ENCODE measurements at places on chromosomes 4 and X.

DNA sequence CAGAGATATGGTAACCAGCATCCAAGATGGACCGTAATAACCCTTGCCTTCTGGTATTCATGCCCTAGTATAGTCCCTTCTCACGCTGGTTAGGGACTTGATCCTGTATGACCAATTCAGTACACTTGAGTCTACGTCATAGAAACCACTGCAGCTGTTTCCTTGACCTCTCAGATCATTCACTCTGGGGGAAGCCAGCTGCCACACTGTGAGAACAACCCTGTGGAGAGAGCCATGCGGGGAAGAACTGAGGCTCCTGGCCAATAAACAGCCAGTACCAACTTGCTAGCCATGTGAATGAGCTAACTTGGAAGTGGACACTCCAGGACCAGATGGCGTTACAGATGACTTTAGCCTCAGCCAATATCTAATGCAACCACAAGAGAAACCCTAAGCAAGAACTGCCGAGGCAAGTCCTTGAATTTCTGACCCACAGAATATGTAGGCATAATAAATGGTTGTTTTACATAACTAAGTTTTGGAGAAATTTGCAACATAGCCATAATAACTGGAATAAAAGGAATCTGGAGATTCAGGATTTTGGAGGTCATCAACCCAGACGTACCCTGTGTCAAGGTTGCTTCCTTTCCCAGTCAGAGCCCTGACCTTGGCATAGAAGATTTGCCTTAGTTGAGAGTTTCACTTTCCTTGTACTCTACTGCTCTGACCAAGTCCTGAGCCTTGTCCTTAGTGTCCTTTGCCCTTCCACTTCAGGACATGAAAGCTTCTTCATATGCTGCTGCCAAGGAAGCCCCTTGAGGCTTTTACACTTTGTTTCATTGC lies 87.3 kb upstream of the ZNF81 start:
- DNase-seq: no peak

- no peak for DNase-seq
Observed at GRCh38 chrX:45422216-45422925, 221.7 kb upstream of the DIPK2B start.

- DNase-seq: no peak
Observed at GRCh38 chr4:38995660-38996005, 36.6 kb downstream of the TMEM156 start.

- DNase-seq: no peak
Observed at GRCh38 chrX:72274526-72274925, 2.5 kb downstream of the RPS4X start.

- no peak for DNase-seq
Observed at GRCh38 chr4:73197220-73197619, 61.4 kb downstream of the ANKRD17 start.

DNA sequence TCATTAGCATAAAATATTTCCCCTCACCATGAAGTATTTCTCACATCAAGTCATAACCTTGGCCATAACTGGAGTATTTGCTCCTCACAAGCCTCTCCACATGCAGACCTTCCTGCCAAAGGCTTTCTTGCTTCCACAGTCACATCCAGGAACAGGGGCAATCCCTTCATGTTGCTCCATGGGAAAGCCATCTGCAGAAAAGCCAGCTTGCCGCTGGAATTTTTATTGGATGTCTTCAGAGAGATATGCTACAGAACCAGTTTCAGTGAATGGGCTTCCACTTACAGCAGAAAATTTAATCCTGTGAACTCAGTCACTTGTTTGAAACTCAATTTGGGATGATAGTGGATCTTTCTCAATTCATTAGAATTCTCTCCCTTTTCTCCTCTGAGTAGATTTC lies 3.2 kb upstream of the CDKN2AIP start:
- no peak for DNase-seq

GRCh38 chr4:169098054-169098497 lies 88.0 kb upstream of the CBR4 start:
- DNase-seq: no peak

DNA sequence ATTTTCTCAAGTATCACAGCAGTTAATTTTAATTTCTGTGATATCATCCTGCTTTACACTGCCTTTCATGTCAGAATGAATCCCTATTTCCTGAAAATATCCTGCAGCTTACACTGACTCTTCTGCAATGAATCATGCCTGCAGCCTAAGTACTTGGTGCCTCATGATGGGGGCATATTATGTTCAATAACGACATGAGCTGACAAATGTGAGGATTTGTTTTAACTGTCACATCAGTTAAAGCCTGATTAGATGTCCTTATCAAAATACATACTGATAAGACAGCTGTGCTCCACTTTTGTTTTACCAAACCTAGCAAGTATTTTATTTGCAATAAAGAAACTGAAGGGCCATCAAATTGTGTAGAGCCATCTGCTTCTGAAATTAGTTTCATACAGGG lies 359.9 kb upstream of the AGA start:
- DNase-seq: no peak

DNA sequence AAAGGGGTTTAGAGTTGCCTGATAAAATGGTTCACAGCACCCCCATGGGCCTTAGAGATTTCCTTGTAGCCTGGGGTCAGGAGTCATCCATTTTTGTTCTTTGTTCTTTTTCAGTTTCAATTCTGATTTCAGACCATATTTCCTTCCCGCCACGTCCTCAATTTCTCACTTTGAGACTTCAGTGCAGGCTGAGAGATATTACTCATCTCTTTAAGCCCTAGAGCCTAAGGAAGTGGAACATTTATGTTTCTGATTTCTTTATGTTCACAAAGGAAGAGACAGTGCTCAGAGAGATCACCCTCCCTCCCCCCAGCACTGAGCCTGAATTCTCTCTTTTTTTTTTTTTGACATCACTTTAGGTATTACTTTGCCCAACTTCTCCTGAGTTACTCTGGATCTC lies 56.3 kb downstream of the MSN start:
- no peak for DNase-seq

- DNase-seq: no peak
Observed at GRCh38 chr4:67130411-67130810, 414.9 kb downstream of the CENPC start.

- no peak for DNase-seq
Observed at GRCh38 chr4:101938836-101939235, 148.3 kb downstream of the BANK1 start.

- DNase-seq: no peak
Observed at GRCh38 chr4:107600436-107600835, 119.6 kb downstream of the PAPSS1 start.

- no peak for DNase-seq
Observed at GRCh38 chr4:108119199-108119800, 49.4 kb downstream of the LEF1 start.

GRCh38 chr4:85416094-85416493 lies 58.9 kb upstream of the ARHGAP24 start:
- DNase-seq: no peak

DNA sequence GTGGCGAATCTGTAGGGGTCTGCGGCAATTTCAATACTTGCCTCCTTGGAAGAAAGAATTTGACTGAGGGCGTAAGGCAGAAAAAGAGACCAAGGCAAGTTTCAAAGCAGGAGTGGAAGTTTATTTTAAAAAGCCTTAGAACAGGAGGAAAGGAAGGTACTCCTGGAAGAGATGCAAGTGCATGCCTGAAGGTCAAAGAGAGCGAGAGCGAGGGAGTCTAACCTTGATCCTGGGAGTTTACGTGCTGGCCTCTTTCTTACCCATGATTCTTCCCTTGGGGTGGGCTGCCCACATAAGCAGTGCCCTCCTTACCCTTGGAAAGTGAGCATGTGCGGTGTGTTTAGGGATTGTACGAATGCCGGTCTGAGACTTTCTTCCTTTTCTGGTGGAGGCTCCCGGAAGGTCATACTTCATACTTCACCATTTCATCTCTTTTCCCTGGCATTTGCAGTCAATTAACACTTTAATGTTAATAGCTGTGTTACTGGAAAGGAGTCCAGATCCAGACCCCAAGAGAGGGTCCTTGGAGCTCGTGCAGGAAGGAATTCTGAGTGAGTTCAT lies 40.0 kb downstream of the ARSD start:
- no peak for DNase-seq

- no peak for DNase-seq
Observed at GRCh38 chr4:111198446-111198845, 575.6 kb upstream of the PITX2 start.

- DNase-seq: no peak
Observed at GRCh38 chr4:159655547-159655946, 552.7 kb downstream of the RAPGEF2 start.

- no peak for DNase-seq
Observed at GRCh38 chrX:150566734-150567182, 1.7 kb upstream of the MTM1 start.

GRCh38 chr4:77104791-77105540 lies 29.2 kb upstream of the CCNI start:
- DNase-seq: no peak

GRCh38 chr4:28548136-28548535 lies 1687.5 kb downstream of the STIM2 start:
- no peak for DNase-seq

GRCh38 chrX:20267607-20267930 lies 860 bp upstream of the RPS6KA3 start:
- DNase-seq: no peak

- no peak for DNase-seq
Observed at GRCh38 chr4:95284655-95285054, 264.1 kb downstream of the UNC5C start.

GRCh38 chr4:11106190-11106589 lies 322.5 kb downstream of the HS3ST1 start:
- DNase-seq: no peak

DNA sequence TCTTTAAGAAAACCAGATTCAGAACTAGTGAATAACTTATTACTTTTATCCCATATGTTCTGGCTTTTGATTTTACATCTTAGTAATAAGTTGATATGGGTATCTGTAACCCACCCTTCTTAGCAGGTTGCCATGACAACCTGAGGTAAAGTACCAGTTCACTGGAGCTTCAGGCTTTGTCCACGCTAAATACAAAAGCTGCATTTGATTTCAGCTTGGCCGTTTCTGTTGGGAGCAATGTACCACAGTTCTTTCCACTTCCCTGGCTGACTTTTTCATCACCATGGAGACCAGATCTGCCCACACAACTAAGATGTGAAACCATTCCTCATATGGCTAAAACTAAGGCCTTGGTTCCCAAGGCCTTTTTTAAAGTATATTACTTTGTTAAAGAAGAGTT lies 26.1 kb downstream of the KLHL34 start:
- no peak for DNase-seq

GRCh38 chrX:41837270-41837944 lies 85.9 kb downstream of the CASK start:
- DNase-seq: no peak

- DNase-seq: no peak
Observed at GRCh38 chrX:16754019-16754418, 32.2 kb upstream of the TXLNG start.

DNA sequence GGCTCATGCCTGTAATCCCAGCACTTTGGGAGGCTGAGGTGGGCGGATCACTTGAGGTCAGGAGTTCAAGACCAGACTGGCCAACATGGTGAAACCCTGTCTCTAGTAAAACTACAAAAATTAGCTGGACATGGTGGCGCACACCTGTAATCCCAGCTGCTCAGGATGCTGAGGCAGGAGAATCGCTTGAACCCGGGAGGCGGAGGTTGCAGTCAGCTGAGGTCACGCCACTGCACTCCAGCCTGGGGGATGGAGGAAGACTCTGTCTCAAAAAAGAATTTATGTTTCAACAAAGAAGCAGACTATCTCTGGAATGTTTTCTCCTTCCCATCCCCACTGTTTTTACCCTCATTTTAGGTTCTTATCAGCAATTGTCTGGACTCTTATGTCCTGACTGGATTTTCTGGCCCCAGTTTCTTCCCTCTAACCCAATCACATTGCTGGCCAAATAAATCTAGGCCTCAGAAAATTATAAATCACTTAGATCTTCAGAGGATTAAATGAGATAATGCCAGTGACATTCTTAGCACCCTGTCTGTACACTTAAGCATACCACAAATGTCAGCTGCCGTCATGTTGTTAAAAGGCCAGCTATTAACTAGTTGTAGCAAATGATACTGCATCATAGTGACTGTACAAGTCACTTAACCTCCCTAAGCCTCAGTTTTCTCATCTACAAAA lies 44.9 kb upstream of the PRSS48 start:
- DNase-seq: no peak

GRCh38 chrX:103211012-103211715 lies 3.7 kb upstream of the BEX4 start:
- no peak for DNase-seq

GRCh38 chr4:1693131-1693896 lies 9.2 kb upstream of the FAM53A start:
- DNase-seq: peak; percentile 86

GRCh38 chr4:109183931-109184490 lies 118.4 kb downstream of the COL25A1 start:
- DNase-seq: no peak

- peak; percentile 38 for DNase-seq
Observed at GRCh38 chr4:3418029-3418762, 23.6 kb upstream of the HGFAC start.

GRCh38 chr4:104930298-104930697 lies 216.4 kb upstream of the TET2 start:
- no peak for DNase-seq

DNA sequence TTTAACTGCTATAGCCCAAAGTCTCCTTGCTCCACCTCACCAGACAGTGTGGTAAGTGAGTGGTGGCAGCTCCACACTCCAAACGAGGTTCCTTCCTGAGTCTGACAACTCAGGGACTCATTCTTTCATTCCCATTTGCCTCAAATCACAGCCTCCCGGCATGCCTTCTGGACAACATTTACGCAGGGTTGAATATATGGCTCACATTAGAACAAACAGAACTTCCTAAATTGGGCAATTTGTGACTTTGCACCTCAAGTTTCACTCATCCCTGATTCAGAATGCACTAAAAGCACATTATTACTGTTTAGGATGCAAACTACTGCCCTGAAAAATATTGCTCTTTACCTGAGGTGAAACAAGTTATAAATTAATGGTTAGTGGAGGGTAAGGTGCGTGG lies 224.6 kb upstream of the PPARGC1A start:
- DNase-seq: no peak

GRCh38 chr4:3522651-3523050 lies 9.6 kb downstream of the LRPAP1 start:
- DNase-seq: no peak

DNA sequence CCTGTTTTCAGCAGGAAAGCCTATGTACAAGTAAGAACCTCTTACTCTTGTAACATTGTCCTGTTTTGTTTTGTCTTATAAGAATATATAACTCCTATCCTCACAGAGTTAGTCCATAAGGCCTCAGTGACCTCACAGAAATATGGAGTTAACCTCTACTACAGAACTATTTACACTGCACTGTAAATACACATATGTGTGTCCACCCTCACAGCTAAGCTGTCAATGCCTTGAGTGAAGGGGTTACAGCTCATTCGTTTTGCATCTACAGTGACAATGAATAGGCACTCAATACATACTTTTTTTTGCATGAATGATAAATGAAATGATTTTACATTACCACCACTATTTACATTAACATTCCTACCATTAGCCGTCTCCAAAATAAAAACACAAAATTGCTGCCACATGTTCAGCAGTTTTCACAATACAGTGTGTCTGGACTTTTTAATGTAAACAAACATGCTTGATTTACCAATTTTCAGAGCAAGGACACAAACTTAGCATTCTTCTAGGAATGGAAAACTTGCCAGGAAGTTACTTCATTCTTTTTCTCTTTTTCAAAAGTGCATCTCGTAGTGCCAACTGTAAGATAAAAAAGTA lies 9.5 kb upstream of the NAAA start:
- DNase-seq: no peak

Data from right lobe of liver (tissue), 6 donors.